ENCODE measurements at places on chromosomes 13 and 19. TPM values are rescaled to one million over a fixed set of nuclear protein-coding genes. Genes with fewer than 3 reads are reported as not detected.

CNN1 gene
- total RNA-seq = 7.9 TPM

NLRP9 gene
- total RNA-seq = not detected

- DNase-seq = no peak
Measured at GRCh38 chr19:4436231-4436630, 21.4 kb downstream of the UBXN6 start.

- no peak for DNase-seq
Measured at GRCh38 chr19:1453525-1454364, 3.8 kb downstream of the APC2 start.

DNA sequence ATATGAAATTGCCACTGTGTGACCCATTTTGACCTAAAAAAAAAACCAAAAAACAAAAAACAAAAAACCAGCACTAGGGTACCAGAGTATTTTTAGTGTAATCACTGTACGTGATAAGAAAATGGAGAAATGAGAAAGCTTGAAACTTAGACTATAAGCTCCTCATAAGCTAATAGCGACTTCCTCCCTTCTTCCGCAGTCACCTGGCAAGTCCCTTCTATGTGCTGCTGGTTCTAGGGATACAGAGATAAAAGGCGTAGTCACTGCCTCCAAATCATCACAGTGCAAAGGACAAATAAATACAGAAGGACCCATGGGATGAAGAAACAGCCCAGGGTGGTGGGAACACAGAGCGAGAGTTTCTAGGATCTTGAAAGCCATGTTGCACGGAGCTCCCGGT is 190.3 kb downstream of the TM9SF2 start:
- no peak for DNase-seq

- DNase-seq = no peak
Measured at GRCh38 chr13:112952759-112953551, 16.1 kb upstream of the MCF2L start.
